ENCODE measurements at places on chromosomes 1 and 21.

DNA sequence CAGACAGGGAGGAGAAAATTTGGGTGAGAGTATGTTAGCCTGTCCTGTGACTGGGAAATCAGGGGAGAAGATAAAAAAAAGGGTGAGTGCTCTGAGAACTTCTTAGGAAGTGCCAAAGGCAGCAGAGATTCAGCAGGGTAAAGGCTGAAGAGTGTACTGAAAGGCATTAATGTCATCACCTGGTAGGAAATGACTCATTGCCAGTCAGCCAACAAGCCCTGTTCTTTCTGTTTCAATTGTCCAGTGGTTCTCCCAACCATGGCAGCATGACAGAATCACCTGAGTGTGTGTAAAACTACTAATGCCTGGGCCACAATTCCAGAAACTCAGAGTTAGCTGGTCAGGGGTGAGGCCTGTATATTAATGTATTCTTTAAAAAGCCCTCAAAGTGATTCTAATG is 83.5 kb downstream of the INTS7 start:
- DNase-seq: peak; percentile 59

DNA sequence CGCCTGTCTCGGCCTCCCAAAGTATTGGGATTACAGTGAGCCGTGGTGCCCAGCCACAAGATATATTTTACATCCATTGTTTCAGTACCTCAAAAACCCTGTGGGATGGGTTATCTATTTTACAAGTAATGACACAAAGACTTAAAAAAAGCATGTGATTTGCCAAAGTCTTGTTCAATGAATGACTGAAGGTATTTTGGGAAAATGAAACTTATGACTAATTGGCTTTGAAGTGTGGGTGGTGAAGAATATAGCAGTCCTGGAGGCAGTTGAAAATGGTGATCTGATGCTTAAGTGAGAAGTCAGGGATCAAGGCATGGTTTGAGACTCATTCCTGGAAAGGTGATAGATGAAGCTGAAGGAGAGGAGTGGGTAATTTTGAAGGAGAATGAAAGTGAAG is 3.0 kb downstream of the SWT1 start:
- no peak for DNase-seq

GRCh38 chr1:148166558-148167492 is 14.7 kb upstream of the NBPF11 start:
- no peak for DNase-seq

DNA sequence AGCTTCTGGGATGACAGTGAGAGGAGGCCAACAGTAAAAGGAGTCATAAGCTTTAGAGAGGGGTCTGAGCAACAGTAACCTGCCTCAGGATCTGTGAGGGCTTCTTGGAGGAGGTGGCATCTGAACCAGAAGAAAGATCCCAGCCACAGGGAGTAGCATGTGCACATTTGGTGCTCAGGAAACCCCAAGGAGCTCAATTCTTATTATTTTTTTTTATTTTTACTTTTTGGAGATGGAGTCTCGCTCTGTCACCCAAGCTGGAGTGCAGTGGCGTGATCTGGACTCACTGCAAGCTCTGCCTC is 4.7 kb downstream of the THEMIS2 start:
- DNase-seq: no peak

- DNase-seq: no peak
These were observed 4.3 kb downstream of the CAMK1G start for GRCh38 chr1:209587789-209588188.

- DNase-seq: no peak
These were observed 1282.6 kb downstream of the NCAM2 start for GRCh38 chr21:22280851-22281250.

DNA sequence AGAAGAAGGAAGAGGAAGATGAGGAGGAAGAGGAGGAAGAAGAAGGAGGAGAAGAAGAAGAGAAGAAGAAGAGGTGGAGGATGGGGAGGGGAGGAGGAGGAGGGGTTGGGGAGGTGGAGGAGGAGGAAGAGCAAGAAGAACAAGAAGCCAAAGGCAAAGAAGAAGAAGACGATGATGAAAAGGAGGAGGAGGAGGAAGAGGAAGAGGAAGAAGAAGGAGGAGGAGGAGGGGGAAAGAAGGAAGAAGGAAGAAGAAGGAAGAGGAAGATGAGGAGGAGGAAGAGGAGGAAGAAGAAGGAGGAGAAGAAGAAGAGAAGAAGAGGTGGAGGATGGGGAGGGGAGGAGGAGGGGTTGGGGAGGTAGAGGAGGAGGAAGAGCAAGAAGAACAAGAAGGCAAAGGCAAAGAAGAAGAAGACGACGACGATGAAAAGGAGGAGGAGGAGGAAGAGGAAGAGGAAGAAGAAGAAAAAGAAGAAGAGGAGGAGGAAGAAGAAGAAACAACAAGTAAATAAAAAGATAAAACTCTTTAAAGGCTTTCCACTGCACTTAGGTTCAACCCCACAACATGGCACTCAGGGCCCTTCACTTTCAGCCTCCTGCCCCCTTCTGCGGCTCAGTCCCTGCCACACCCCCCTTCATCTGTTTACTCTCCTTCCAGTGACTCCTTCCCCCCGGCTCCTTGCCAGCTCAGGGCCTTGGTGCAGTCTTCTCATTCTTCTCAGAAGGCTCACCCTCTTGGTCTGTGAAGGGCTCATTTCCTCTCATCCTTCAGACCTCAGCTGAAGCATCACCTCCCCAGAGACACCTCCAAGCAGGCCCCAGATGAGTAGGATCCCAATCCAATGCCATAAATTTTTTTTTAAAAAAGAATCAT is 114.0 kb downstream of the KCNN3 start:
- DNase-seq: no peak

DNA sequence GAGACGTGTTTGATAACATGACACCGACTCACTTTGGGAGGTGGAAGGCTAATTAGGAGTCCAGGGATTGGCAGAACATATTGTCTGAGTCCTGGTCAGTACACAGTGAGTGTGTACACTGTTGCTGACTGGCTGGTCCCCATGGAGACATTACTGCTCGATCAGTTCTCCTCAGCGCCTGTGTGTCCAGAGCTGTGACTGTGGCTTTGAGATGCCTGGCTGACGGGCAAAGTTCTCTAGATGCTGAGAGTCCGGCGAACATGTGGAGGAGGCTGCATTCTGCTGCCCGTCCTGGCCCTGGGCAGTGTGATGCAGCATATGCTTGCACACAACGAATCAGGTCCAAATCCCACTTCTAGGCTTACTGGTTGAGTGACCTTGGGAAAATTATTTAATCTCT is 280.1 kb upstream of the ST6GALNAC5 start:
- peak; percentile 62 for DNase-seq
